ENCODE measurements at places on chromosomes 4 and X. TPM values are rescaled to one million over a fixed set of nuclear protein-coding genes. Genes with fewer than 3 reads are reported as not detected.

DNA sequence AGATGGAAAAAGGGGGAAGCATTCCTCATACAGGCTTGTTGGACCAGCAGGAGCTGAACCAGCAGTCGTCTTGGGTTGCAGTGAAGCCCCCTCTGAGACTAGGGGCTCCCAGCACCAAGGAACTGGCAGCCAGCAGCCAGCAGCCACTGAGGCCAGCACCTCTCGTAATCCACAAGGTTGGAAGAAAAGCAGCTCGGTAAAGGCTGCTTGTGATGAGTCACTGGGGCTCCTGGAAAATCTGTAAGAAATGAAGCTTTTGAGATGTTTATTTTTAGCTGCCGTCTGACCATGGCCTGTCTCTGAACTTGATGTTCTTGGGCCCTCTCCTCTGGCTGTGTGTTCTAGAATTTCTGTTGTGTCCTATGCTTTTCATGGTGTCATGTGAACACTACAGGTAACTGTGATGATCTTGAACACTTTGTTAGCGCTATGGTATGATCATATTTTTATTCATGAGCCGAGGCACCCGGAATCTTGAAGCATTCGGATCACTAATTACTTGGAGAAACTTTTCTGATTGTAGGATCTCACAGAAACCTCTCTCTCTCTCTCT, 18.6 kb downstream of the CLCN4 start:
- no peaks in the 10 kb centered on the region for H3K4me1 ChIP-seq
- no peaks in the 10 kb centered on the region for H3K27me3 ChIP-seq
- no peak overlapping the region for H3K4me3 ChIP-seq
- no peak overlapping the region for H3K27ac ChIP-seq
- no peak for DNase-seq
- no peaks in the 10 kb centered on the region for H3K36me3 ChIP-seq

- H3K27ac ChIP-seq, result no peak overlapping the region
- H3K4me1 ChIP-seq, result no peaks in the 10 kb centered on the region
- H3K36me3 ChIP-seq, result no peaks in the 10 kb centered on the region
- DNase-seq, result no peak
- H3K4me3 ChIP-seq, result no peak overlapping the region
- no peaks in the 10 kb centered on the region for H3K27me3 ChIP-seq
Observed at GRCh38 chr4:80538276-80538926, 202.9 kb downstream of the CFAP299 start.

DNA sequence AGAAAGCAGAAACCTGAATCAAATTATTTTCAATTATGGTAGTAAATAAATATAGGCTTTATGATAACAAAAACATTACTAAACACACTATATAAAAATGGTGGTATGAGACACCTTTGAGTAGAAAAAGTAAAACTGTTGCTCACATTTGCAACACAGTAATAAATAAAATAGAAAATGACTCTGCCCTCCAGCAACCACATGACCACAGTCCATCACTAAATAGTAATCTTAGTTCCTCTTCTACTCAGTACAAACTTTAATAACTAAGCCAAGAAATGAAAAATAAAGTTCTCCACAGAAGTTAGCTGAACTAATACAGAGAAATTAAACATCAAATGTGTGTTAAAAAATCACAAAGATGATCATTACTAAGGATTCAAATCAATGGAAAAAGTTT, 108.5 kb downstream of the ADGRA3 start:
- H3K27me3 ChIP-seq, result no peaks in the 10 kb centered on the region
- no peak overlapping the region for H3K27ac ChIP-seq
- no peak overlapping the region for H3K4me3 ChIP-seq
- no peak for DNase-seq
- H3K4me1 ChIP-seq, result no peaks in the 10 kb centered on the region

GRCh38 chrX:110401135-110401534, 42.5 kb downstream of the RTL9 start:
- no peaks in the 10 kb centered on the region for H3K27me3 ChIP-seq
- H3K4me1 ChIP-seq, result no peaks in the 10 kb centered on the region
- DNase-seq, result no peak

DNA sequence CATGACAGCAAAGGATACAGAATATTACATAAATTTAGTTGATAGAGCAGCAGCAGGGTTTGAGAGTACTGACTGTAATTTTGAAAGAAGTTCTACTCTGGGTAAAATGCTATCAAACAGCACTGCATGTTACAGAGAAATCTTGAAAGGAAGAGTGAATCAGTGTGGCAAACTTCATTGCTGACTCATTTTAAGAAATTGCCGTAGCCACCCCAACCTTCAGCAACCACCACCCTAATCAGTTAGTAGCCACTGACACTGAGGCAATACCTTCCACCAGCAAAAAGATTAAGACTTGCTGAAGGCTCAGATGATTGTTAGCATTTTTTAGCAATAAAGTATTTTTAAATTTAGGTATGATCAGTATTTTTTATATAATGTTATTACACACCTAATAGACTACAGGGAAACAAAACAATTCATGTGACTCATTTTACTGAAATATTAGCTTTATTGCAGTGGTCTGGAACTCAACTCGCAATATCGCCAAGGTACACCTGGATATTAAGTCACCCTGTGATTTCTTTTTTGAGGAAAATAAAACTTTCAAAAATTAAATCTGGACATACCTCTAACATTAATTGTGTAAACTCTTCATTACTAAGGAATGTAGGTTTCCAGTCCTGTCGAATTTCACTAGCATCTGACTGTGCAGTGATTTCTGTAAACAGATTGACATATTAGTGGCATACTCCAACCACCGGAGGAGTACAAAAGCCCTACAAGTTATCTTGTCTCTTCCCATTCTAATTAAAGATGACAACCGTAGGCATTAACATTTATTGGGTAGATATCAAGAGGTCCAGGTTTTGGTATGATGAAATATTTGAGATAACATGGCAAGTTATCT, 71.1 kb downstream of the CLOCK start:
- H3K4me3 ChIP-seq, result no peak overlapping the region
- no peaks in the 10 kb centered on the region for H3K4me1 ChIP-seq
- H3K27me3 ChIP-seq, result no peaks in the 10 kb centered on the region
- peaks cover 11% of the 10 kb centered on the region for H3K36me3 ChIP-seq
- no peak overlapping the region for H3K27ac ChIP-seq

- H3K27ac ChIP-seq, result no peak overlapping the region
- no peak for DNase-seq
- peaks cover 8% of the 10 kb centered on the region for H3K4me1 ChIP-seq
- no peaks in the 10 kb centered on the region for H3K27me3 ChIP-seq
- H3K4me3 ChIP-seq, result no peak overlapping the region
Observed at GRCh38 chrX:21725496-21725895, 32.4 kb downstream of the SMPX start.

DNA sequence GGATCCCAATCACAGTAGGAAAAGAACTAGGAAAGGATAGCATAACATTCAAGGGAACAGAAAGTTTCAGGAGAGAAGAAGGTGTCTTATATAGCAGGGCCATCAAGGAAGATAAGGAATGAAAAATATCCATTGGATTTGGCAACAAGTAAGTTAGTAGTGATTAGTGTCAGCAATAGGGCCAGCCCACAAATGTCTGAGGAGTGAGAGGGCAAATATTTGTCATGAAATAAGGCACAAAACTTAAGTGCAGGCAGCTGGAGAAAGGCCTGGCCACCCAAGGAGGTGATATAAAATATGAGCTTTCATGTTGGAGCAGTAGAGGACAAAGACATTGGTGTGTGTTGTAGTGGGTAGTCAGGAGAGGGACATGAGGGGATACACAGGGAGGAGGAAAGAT, 132.1 kb downstream of the COL4A6 start:
- H3K4me3 ChIP-seq, result no peak overlapping the region
- no peaks in the 10 kb centered on the region for H3K4me1 ChIP-seq
- H3K36me3 ChIP-seq, result no peaks in the 10 kb centered on the region
- H3K27ac ChIP-seq, result no peak overlapping the region
- DNase-seq, result no peak
- no peaks in the 10 kb centered on the region for H3K27me3 ChIP-seq

GRCh38 chr4:87116231-87116630, 104.2 kb downstream of the KLHL8 start:
- peak overlapping the region; percentile 87 for H3K27ac ChIP-seq
- H3K36me3 ChIP-seq, result peaks cover 38% of the 10 kb centered on the region
- H3K4me1 ChIP-seq, result peaks cover 50% of the 10 kb centered on the region
- H3K27me3 ChIP-seq, result no peaks in the 10 kb centered on the region

GRCh38 chrX:136747003-136747986, 33.4 kb downstream of the ARHGEF6 start:
- no peak overlapping the region for H3K4me3 ChIP-seq
- H3K27ac ChIP-seq, result no peak overlapping the region
- DNase-seq, result no peak

DNA sequence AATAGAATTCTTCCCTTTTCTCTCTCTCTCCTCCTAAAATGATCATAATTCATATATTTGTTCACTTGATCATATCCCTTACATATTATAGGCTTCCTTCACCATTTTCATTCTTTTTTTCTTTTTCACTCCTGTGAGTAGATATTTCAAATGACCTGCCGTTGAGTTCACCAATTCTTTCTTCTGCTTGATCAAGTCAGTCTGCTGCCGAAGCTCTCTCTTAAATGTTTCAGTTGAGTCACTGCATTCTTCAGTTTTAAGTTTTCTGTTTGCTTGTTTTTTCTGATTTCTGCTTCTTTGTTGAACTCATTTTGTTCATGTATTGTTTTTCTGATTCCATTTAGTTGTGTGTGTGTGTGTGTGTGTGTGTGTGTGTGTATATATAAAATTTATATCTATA, 354.3 kb downstream of the GPAT3 start:
- no peak for DNase-seq
- H3K27me3 ChIP-seq, result no peaks in the 10 kb centered on the region
- H3K4me1 ChIP-seq, result no peaks in the 10 kb centered on the region
- no peak overlapping the region for H3K27ac ChIP-seq
- no peak overlapping the region for H3K4me3 ChIP-seq
- no peaks in the 10 kb centered on the region for H3K36me3 ChIP-seq

DNA sequence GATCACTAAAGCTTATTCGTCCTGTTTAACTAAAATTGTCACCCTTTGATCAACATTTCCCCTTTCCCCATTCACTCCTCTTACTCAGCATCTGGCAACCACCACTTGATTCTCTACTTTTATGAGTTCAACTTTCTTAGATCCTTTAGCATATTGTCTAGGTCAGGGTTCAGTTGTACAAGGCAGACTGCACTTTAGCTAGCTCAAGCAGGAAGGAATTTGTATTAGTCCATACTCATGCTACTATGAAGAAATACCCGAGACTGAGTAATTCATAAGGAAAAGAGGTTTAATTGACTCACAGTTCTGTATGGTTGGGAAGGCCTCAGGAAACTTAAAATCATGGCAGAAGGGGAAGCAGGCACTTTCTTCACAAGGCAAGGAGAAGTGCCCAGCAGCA, 44.3 kb downstream of the TASL start:
- H3K27ac ChIP-seq, result no peak overlapping the region
- DNase-seq, result no peak
- no peaks in the 10 kb centered on the region for H3K4me1 ChIP-seq
- no peaks in the 10 kb centered on the region for H3K36me3 ChIP-seq
- H3K4me3 ChIP-seq, result no peak overlapping the region

- H3K27ac ChIP-seq, result no peak overlapping the region
- no peaks in the 10 kb centered on the region for H3K27me3 ChIP-seq
- no peak for DNase-seq
- no peaks in the 10 kb centered on the region for H3K36me3 ChIP-seq
- H3K4me3 ChIP-seq, result no peak overlapping the region
Observed at GRCh38 chrX:137234651-137235402, 201.0 kb upstream of the GPR101 start.

DNA sequence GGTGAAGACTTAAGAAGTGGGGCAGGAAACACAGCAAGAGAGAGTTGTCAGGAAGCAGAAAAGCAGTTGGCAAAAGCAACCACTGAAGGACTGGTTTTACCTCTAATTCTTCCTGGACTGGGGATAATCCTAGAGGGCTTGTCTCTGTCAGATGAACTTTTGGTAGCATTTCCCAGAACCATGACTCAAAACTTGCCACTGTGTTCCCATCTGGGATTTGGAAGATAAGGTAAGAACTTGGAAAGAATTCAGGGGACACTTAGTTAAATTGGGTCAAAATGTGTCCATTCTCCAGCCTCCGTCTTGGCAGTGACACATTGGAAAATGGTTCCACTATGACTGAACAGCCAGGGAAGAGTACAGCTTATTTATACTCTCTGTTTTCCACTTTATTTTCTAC, 55.7 kb downstream of the CD38 start:
- DNase-seq, result no peak
- no peak overlapping the region for H3K4me3 ChIP-seq
- no peaks in the 10 kb centered on the region for H3K4me1 ChIP-seq
- H3K27me3 ChIP-seq, result no peaks in the 10 kb centered on the region

DNA sequence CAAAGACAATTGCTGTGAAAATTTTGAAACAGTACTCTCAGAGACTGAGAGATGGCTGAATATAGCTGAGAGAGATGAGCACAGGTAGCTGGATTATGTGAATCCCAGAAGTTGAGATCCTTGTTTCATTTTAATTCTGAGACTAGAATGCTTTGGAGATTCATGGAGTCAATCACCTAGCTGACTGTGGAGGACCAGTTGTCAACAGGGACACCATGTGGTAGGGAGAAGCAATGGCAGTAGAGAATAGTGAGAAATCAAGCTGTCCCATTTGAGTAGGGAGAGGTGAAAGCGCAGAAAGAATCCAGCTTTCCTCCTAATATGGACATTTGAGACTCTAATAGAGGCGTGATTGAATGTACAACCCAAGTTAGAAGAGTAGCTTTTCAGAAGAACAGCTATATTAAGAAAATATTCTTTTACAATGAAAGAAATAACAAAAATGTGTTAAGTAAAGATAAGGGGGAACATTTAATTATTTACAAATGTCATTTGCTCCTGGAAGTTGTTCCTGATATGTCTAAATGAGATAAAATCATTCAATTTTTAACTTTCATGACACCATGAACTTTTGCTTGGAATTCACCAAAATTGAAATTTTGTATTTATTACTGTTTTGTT, 30.3 kb upstream of the GLRB start:
- H3K36me3 ChIP-seq, result no peaks in the 10 kb centered on the region
- no peak overlapping the region for H3K27ac ChIP-seq
- no peaks in the 10 kb centered on the region for H3K4me1 ChIP-seq
- H3K4me3 ChIP-seq, result no peak overlapping the region

GRCh38 chrX:28391528-28391927, 195.7 kb upstream of the IL1RAPL1 start:
- H3K4me1 ChIP-seq, result no peaks in the 10 kb centered on the region
- DNase-seq, result no peak
- H3K4me3 ChIP-seq, result no peak overlapping the region
- no peaks in the 10 kb centered on the region for H3K27me3 ChIP-seq

The HPGD gene
- 2.6 TPM for total RNA-seq

The ARHGEF9 gene
- total RNA-seq, result 26.7 TPM

The PNMA3 gene
- 1.9 TPM for total RNA-seq

The MGAT4D gene
- total RNA-seq, result not detected

The NAP1L3 gene
- total RNA-seq, result 6.6 TPM

The GJB1 gene
- total RNA-seq, result not detected

The HTRA3 gene
- 38.3 TPM for total RNA-seq

The CXCL1 gene
- 0.93 TPM for total RNA-seq

Data from thyroid gland (tissue), 4 donors.